Stimulated activated CD4-positive, alpha-beta T cell treated with anti-CD3 and anti-CD28 coated beads, TNF-alpha, amount 100 ng/mL, for 24 hours (primary cell): ENCODE measurements at places on chromosomes 2 and 18.

GRCh38 chr2:134445985-134446382 lies 192.1 kb downstream of the MGAT5 start:
- no peak for DNase-seq

GRCh38 chr2:159895258-159896065 lies 97.5 kb upstream of the CD302 start:
- no peak for DNase-seq

DNA sequence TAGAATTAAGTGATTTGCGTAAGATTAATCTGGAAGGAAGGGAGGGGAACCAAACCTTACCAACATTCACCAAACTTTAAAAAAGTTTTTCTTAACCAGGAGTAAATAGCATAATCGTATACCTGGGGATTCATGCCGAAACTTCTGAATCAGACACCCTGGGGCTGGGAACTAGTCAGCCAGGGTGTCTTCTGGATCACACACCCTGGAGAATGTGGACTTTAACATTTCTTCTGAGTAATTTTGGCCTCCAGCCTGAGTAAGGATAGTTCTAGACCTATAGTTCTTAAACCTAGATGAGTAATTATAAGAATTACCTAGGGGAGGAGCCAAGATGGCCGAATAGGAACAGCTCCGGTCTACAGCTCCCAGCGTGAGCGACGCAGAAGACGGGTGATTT lies 44.1 kb upstream of the MEIS1 start:
- DNase-seq: no peak

DNA sequence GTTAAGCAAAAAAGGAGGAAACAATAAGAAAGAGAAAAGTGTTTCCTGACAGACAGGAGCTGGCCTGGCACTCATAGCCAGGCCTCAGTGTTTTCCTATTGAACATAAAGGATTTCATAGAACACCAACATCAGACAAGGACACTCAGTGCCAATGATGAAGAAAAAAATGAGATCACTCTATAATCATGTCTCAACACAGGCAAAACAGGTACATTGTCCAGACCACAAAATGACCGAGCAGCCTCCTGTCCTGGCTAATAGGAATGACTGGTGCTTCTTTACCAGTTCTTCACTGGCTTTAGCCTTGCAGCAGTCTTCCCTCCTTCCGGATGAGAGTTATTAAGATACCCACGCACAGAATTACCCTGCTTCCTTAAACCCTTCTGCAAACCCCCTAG lies 35.6 kb downstream of the SEMA4F start:
- no peak for DNase-seq

- no peak for DNase-seq
Observed at GRCh38 chr2:232539298-232540231, at the start of gene CHRNG. TSS of gene CHRNG (plus strand) at chr2:232539692. CDS start at chr2:232539748, 56 bp downstream.

DNA sequence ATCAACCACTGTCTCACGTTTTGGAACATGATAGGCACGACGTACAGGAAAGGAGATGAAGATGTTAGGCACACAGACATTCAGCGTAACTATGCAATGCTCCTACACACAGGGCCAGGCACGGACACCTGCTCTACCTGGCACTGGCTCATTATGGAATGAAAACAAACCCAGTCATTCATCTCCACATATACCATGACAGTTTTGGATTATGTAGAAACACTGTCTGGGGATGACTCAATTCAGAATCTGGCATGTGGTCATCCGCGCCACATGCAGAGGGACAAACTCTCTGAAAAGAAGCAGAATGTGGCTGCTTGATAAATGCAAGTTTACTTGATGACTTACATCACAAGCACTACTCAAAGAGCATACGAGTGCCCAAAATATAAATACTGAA lies 29.5 kb upstream of the NFU1 start:
- no peak for DNase-seq

DNA sequence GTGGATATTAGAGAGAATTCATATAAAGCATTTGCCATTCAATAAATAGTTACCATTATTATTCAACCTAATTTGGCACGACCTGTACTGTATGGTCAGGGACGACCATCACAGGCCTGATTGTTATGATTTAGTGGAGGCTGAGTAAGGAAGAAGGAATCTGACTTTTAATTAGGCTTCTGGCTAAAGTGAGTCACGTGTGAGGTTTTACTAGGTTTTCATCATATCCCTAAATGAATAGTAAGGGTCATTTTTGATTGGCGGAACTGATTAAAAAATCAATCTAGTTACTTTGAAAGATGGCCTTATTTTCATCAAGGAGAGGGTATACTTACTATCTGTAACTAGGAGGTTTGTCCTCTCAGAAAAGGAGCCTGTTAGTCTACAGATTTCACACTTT lies 143.4 kb downstream of the ADCYAP1 start:
- no peak for DNase-seq

DNA sequence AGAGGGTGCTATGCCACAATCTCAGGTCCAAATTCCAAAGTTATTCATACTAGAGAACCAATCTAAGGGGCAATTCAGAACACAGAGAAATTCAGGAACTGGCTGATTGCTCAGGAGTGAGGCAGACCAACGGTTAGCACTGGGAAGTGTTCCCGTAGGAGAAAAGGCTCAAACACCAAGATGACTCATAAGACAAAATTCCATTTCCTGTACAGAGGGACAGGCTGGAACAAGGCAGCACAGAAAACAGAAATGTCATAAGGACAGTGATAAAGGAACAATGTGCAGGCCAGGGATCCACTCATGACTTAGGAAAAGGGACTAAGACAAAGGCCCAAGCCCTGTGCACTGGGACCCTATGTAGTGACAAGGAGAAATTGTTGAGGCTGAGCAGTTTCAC lies 54.2 kb downstream of the PDE1A start:
- no peak for DNase-seq

DNA sequence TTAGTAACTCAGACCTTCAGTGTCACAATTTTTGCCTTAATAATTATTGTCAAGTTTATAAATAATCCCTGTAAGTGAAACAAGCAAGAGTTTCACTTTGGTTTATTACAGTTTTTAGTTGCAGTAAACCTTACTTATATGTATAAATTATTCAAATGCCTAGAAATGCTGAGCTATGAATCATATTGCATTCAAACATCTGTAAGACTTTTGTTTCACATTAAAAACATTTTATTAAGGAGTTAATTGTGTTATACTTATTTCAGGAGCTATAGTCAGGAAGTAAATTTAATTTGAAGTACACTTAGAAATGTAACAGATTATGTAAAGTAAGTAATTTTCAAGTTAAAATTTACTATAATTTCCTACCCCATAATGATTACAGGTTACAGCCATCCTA lies 3.9 kb upstream of the ETAA1 start:
- no peak for DNase-seq

GRCh38 chr2:168118733-168119514 lies 128.5 kb downstream of the STK39 start:
- no peak for DNase-seq

DNA sequence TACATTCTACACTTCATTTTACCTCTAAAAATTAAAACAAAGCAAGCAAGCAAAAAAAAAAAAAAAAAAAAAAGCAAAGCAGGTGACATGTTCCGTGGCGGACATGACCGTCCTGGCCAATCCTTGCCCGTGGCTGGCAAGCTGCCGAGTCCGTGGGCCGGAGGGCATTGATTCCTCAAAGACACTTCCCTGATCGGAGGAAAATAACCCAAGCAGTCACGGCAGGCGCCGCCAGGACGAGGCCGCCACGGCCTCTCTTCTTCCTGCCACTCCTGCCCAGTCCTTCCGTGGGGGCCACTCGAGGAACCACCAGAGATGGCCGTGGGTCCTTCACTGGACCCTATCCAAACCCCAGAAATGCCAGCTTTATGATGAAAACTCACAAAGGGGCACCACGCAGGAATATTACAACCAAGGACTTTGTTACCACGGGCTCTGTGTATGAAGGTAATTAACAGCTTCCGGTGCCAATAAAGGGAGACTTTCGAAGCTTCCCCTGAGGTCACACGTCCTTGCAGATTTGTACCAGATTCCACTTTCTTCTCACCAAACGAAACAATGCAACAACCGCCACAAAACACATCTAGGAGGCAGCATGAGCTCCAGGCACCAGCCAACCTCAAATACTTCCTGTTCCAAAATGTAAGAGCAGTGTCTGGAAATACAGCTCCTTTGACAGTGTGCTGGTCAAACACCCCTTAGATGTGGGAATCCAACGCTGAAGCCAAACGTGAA lies 170.3 kb downstream of the HDAC4 start:
- DNase-seq: no peak

DNA sequence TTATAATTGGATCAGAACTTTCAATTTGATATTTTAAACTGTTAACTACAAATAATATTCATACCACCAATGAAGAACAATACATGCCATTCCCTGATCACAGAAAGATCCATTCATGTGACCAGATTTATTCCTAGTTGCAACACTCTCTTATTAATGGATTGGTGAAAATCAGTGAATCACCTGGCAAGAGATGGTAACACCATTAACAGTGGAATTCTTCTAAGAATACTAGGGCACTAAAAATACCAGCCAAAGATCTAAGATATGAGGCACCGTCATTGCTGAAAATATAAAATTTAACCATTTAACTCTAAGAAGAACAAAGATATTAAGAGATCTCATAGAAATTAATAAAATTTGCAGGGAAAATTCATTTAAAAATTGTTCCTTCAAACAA lies 58.1 kb downstream of the MAP4K3 start:
- no peak for DNase-seq

- no peak for DNase-seq
Observed at GRCh38 chr2:201218780-201219179, 35.8 kb downstream of the CASP10 start.

- DNase-seq: no peak
Observed at GRCh38 chr2:56287974-56288373, 104.2 kb downstream of the CCDC85A start.

GRCh38 chr2:95317123-95317500 lies 20.0 kb downstream of the KCNIP3 start:
- no peak for DNase-seq

DNA sequence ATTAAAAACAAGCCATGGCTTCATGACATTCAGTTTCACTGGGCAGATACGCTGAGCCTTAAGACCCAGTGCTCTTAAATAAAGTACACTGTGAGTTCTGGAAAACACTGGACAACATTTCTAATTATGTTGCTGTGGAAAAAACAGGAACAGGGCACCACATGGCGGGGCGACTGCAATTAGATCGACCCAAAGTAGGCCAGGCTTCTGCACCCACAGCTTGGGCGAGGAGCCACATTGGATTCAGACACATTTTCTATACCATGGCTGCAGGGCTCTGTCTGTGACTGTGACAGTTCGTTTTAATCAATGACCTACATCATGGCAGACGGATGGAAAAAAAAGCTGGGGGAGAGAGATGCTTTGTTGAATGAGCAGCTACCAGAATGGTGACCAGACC lies 227.2 kb upstream of the HS6ST1 start:
- no peak for DNase-seq
